ENCODE measurements at places on chromosomes 5 and 9.

GRCh38 chr5:33490071-33490665 is 49.4 kb downstream of the TARS1 start:
- no peak for DNase-seq

GRCh38 chr5:143001764-143002351 is 231.7 kb downstream of the ARHGAP26 start:
- DNase-seq = no peak

DNA sequence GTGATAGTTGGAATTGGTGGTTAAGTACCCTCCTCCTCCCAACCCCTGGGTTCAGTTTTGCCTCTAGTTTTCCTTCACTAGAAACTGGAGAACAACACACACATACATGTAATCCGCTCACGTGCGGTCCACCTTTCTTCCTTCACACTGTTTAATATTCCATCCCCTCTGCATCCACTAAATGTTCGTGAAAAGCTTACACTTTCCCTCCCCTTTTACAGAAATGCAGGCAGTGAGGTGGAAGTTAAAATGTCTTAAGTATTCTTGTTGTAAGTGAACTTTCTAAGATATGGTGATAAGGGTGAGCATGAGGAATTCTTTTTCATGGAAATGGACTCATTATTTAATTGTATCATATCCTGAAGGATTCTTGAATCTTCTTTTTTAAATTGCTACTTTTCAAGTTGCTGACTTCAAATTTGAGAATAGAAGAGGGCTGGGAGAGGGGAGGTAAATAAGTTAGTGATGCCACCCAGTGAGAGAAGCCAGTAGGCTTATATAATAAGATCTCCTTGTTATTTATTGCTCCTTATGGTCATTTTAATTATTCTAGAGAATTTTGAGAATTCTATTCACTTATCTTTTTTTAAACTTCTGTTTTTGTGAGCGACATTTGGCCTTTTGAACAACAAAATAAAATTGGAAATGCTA is 90.2 kb downstream of the TLE4 start:
- no peak for DNase-seq

- no peak for DNase-seq
These were observed 529.3 kb upstream of the ZNF608 start for GRCh38 chr5:125275725-125276090.

DNA sequence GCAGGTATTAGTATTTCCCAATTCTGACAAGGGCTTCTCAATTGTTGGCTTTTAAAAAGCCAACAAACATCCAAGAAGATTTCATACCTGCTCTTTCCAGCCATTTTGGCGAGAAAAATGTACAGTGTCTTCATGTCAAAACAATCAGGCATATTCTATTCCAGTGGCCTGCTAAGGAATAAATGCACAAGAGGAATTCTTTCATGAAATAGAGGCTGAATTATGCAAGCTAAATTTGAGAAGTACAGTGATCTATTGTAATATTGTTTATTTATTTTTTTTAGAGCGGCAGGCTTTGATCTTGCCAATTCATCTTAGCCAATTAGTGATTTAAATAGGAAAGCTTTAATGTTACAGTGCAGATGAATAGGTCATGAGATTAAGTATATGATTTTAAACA is 49.3 kb downstream of the NLN start:
- DNase-seq = no peak

- no peak for DNase-seq
These were observed 17.3 kb downstream of the EXOC3 start for GRCh38 chr5:460273-460625.

- no peak for DNase-seq
These were observed 704 bp downstream of the CCDC112 start for GRCh38 chr5:115295777-115296123.
